Activated T-helper 1 cell treated with Interleukin-2 at 50 U/mL for 16 hours (primary cell): ENCODE measurements at places on chromosomes 2 and 18.

DNA sequence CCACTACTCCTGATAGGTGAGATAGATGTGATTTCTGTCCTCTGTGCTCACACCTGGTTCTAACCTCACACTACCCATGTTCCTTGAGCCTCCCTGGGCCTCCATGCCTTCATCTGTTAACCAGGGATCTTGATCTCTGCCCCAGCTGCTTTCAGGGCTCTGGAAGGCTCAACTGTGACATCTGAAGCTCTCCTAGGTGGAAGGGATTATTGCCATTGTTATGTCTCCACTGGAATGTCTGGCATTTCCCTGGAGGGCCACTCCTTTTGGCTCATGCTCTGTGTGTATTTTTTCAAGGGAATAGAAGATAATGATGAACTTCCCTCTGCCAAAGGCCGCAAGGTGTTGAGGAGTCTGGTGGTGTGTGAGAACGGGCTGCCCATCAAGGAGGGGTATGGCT, 41.2 kb downstream of the PCARE start:
- DNase-seq = no peak

DNA sequence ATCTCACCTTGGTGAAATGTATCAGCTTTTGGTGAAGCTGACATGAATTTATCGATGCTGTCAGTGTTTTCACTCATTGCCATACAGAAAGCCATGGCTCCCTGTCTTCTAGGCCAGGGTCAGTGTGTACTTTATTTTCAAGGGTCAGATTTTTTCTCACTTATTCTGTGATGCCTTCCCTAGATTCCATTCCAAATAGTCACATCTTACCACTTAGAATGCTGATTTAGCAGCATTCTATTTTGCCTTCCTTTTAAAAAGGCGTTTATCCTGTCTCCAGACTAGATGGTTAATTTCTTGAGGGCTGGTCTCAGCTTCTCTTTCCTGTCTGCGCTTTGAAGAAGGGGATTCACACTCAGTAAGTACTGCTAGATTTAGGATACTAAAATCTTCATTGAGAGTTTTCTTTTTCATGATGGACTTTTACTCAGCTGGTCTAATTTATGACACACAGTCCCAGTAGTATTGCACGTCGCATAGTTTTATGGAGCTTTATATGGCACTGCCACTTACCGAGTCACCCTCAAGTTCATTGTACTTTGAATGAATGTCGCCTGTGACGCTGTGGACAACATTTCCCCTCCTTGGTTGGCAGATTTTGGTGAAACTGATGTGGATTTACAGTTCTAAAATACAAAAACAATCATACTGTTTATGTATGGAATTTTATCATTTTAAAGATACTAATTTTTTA, 194.0 kb downstream of the ZNF407 start:
- DNase-seq = no peak

DNA sequence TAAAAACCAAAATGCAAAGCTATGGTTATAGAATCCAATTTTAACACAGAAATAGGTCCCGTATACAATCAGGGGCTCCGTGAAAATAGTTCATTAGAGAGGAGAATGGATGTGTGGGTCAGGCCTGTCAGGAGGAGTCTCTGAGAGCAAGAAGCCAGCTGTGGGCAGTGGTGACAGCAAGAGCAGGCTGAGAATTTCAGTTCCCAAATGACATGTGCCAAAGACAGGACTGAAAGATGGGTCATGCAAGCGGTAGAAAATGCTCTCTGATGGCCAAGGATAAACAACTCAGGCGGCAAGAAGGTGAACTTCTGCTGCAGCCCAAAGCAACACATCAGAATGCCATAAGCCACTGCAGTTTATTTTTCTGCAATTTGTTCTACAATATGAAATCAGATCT, 100.4 kb downstream of the CCDC141 start:
- DNase-seq = no peak

- DNase-seq = no peak
These were observed 74.2 kb downstream of the VIT start for GRCh38 chr2:36770542-36771287.

DNA sequence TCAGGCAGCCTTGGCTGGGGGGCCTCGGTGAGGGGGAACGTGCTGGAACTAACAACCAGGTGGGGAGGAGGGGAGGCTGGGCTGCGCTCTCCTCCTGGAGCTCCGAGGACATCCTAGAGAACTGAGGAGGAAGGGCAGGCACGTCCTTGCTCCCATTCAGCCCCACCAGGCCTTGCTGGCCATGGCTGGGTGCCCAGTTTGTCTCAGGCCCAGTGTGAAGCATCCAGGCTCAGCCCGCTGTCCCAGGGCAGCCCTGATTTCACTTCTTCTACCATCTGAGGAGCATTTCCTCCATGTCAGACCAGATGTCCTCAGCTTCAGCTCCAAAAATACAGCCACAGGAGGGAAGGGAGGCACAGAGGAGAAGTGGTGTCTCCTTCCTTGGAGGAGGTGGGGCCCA, 125.4 kb downstream of the CELF4 start:
- DNase-seq = no peak

- no peak for DNase-seq
These were observed 301.6 kb upstream of the FBXO11 start for GRCh38 chr2:48207851-48208250.

DNA sequence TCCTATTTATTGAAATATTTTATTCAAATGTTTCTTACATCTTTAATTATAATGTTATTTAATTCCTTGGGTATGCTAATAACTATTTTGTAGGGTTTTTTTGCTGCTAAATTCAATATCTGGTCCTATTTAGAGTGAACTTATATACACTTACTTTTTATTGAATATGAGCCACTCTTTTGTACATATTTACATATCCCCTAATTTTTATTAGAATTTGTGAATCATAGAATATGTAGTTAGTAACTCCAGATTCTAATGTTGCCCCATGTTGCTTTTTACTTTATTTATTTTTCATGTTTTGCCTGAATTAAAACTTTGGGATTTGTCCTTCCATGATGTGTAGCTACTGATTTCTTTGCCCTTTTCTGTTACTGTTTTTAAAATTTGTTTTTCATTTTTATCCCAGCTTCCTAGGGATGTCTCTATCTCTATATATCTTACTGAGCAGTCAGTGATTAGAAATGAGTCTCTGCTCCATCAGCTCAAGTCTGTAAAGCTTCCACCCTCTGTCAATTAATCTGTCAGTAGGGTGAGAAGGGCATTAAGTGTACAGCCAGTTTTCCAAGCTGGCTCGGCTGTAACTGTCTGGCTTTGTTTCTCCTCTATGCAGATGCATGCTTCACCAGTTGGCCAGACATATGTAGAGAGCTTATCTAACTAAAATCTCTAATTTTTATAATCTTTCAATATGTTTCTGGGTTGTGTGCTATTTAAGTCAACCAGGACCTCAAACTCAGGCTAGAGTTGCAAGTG, 256.9 kb downstream of the CDH19 start:
- no peak for DNase-seq

DNA sequence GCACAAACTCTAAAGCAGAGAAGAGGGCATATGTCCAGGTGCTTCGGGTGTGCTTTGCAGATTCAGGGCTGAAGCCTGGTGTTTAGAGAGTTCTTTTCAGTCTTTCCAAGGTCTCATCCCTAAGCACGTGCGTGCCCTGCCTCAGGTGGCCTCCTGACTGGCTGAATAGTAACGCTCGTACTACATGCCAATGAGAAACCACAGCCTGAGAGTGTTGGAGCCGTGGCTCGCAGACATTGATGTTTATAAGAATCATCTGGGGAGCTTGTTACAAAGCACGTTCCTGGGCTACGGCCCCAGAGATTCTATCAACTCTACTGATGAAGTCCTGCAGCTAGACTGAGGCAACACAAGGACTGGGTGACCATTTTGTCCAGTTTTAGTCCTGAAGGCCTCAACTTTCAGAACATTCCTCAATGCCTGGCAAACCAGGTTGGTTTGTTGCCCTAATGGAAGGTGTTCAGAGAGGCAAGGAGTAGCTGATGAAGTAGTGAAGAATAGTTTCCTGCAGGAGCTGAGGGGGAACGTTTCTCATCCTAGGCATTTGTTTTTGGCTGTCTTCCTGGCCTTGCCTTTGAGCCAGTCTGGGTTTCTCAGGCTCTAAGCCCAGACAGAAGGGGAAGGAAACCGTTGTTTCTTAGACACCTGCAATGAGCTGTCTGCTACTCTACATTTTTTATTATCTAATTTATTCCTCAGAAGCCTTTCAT, 31.5 kb upstream of the HAAO start:
- DNase-seq = no peak

GRCh38 chr18:76412818-76413565, 82.0 kb downstream of the ZNF516 start:
- no peak for DNase-seq

DNA sequence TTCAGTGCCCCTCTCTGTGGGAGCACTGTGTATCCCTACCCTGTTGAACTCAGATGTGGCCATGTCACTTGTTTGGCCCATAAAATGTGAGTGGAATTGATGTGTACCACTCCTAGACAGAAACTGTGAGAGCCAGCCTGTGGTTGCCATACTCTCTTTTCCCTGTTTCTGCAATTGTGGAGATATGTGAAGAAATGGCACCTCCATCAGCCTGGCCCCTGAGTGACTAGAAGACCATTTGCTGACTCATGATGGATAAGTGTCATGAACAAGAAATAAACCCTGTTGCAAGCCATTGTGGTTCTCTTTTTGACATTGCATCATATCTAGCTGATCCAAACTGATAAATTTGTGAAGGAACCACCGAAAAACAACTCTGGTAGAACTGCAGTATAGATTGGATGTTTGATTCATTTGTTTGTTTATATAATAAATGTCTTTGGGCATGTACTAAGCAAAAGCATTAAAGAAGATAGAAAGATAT, 214.5 kb upstream of the FBXO11 start:
- DNase-seq = no peak

- no peak for DNase-seq
These were observed 57.4 kb downstream of the TRPM8 start for GRCh38 chr2:233974530-233975071.

- no peak for DNase-seq
These were observed 79.2 kb downstream of the PTPRM start for GRCh38 chr18:7646174-7646886.

GRCh38 chr2:242098445-242099128, 229.1 kb downstream of the RTP5 start:
- DNase-seq = no peak

GRCh38 chr2:45763255-45763654, 111.8 kb downstream of the PRKCE start:
- no peak for DNase-seq

GRCh38 chr2:42819160-42819559, 26.8 kb upstream of the HAAO start:
- DNase-seq = no peak

DNA sequence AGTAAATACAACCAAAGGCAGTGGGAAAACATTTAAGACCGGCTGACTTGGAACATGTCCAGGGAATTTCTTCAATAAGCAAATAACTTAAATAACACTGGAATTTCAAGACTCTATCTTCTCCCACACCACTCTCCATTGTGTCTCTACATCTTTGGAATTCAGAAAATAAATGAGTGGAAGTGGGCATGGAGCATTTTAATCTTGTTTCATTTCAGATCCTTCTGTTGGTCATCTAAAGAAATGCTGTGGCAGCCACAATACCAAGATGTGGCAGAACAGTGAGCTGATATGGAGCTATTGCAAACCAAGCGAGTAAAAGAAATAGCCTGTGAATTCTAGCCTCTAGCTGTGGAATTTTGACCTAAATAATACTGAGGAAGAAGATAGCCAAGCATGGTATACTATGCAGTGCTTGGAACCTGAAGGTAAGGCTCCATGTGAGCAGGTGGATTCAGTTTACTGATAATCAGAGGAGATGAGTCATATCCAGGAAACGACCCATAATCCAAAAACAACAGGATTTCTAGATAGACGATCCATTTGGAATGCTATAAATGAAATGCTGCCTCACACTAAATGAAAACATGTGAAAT, 157.1 kb upstream of the SCN7A start:
- DNase-seq = no peak

- no peak for DNase-seq
These were observed 13.5 kb upstream of the CNDP2 start for GRCh38 chr18:74482697-74483096.
